Cardiac muscle cell (in vitro differentiated cells and primary cell): ENCODE measurements at places on chromosomes 6 and 20. TPM values are rescaled to one million over a fixed set of nuclear protein-coding genes. Genes with fewer than 3 reads are reported as not detected.

RFX6 gene
- not detected in 2 replicates for total RNA-seq

- no peak overlapping the region for H3K4me3 ChIP-seq
- H3K4me1 ChIP-seq = no peaks in the 10 kb centered on the region
- H3K27me3 ChIP-seq = no peaks in the 10 kb centered on the region
Measured at GRCh38 chr6:122872311-122872710, 83.3 kb downstream of the SMPDL3A start.

FOXF2 gene
- total RNA-seq = 0.09 TPM in 1 of 2 replicates, not detected in the other

CALHM4 gene
- not detected in 2 replicates for total RNA-seq

GABRR2 gene
- total RNA-seq = 0.39 and 0.83 TPM in 2 replicates

- no peak overlapping the region for H3K27ac ChIP-seq
- DNase-seq = no peak
Measured at GRCh38 chr6:104281370-104281769, 578.3 kb downstream of the HACE1 start.

GRCh38 chr6:7389451-7390225 is at the start of the genes CAGE1 and RIOK1:
Gene CAGE1, minus strand, starts transcription at chr6:7389742. Its CDS starts 2,569 bp downstream, at chr6:7387173.
Gene RIOK1, plus strand, starts transcription at chr6:7389808. Its CDS starts 195 bp downstream, at chr6:7390003.
- H3K4me3 ChIP-seq = peak within 1 kb of the TSS; percentile 69
- H3K36me3 ChIP-seq = peaks cover 5% of the 10 kb centered on the region
- H3K27me3 ChIP-seq = no peaks in the 10 kb centered on the region
- DNase-seq = peak; percentile 97

EDN3 gene
- 0.18 TPM in 1 of 2 replicates, not detected in the other for total RNA-seq

DNA sequence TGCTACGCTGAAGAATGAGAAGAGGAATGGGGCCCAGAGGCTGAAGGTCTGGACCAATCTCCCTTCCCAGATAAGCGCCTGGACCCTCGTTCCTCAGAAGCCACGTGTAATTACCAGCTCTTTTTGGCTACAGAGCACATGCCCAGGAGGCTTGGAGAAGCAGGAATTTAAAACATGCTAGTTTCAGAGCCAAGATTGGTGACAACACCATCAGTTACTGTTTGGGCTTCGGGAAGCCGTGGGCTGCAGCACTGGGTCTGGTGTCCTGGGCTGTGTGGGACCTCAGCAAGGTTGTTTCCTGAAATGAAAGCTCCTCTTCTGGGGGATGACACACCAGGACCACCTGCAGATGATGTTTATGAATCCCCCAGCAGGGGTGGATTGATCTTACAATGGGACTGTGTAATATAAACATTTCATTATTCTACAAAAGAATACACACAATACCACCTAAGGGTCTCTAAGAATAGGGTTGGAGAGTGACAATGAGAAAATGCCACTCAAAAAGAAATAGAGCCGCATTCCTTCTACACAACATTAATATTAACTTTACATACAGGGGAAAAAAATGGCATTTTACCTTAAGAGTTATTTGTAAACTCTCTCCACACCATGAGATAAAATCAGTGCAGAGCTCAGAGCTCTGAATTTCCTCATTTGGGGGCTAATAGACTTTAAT is 207.8 kb upstream of the FOXQ1 start:
- peaks cover 15% of the 10 kb centered on the region for H3K4me1 ChIP-seq
- no peaks in the 10 kb centered on the region for H3K36me3 ChIP-seq
- H3K4me3 ChIP-seq = no peak overlapping the region
- DNase-seq = peak; percentile 29
- no peak overlapping the region for H3K27ac ChIP-seq
- no peaks in the 10 kb centered on the region for H3K27me3 ChIP-seq

DNA sequence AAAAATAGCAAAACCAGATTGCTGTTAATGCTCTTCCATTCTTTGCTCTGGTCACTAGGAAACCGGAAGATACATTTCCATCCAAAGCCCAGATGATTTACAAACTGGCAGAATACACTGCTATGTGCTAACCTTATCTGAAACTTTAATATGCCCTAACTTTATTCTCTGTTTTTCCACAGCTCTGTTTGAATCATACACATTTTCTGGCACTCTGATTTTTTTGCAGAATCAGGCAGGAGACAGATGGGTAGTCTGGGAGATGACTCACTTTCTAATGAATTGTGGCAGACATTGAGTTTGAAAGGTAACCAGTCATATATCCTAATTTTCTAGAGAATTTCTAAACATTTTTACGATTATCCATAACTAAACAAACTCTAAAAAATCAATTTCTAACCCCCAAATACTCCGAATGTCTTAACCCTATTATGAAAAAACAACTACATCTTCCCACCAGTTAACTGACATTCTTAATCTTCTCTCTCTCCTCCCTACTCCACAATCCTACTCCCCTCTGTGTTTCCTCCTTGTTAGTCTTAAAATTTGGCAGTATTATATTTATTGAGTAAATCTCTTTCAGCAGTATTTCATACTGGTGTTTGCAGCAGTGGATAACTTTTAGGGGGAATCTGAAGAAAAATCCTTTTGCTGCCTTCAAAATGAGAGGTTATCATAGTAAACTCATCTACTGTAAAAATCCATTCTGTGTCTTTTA is 63.5 kb downstream of the MAN1A1 start:
- no peak overlapping the region for H3K27ac ChIP-seq
- no peak overlapping the region for H3K4me3 ChIP-seq
- H3K36me3 ChIP-seq = no peaks in the 10 kb centered on the region
- H3K4me1 ChIP-seq = peaks cover 5% of the 10 kb centered on the region
- H3K27me3 ChIP-seq = no peaks in the 10 kb centered on the region
- DNase-seq = no peak

SCUBE3 gene
- 74.9 and 78.7 TPM in 2 replicates for total RNA-seq

DNA sequence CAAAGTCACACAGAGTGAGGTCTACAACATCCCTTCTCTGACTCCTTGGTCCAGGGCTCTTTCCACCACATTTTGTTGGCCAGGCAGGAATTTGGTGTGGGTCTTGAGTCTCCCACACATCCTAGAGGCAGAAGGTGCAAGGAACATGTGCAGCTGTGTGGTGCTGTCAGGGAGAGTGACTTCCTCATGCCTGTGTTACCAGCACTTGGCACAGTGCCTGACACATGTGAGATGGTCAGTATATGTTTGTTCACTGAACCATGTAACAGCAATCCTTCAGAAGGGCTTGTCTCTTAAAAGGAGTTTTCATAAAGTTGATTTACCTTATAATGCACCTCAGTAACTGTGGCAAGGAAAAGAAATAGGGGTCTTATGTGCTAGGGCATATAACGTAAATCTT is 168.5 kb downstream of the CDC5L start:
- H3K27me3 ChIP-seq = no peaks in the 10 kb centered on the region
- H3K36me3 ChIP-seq = no peaks in the 10 kb centered on the region
- DNase-seq = no peak
- no peaks in the 10 kb centered on the region for H3K4me1 ChIP-seq
- H3K4me3 ChIP-seq = no peak overlapping the region
- no peak overlapping the region for H3K27ac ChIP-seq

DNA sequence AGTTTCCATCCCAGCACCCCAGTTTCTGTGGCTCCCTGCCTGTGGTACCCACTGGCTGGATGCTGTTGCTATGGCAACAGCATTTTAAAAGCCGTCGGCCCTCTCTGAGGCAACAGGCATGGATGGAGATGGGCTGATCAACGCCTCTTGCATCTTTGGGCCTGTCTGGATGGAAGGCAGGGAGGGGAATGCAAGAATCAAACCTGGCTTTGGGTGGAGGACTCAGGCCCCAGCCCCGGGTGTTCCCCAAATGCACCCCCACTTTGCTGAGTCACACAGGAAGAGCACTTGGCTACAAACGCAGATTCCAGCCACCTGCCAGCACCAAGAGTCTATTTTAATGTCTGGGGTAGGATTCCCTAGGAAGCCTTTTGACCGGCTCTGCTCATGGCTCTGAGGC is 45.7 kb upstream of the TGM2 start:
- peaks cover 4% of the 10 kb centered on the region for H3K4me1 ChIP-seq
- H3K36me3 ChIP-seq = no peaks in the 10 kb centered on the region
- H3K4me3 ChIP-seq = no peak overlapping the region
- no peak overlapping the region for H3K27ac ChIP-seq
- H3K27me3 ChIP-seq = no peaks in the 10 kb centered on the region
- no peak for DNase-seq

HLA-DPB1 gene
- 14.3 and 26.1 TPM in 2 replicates for total RNA-seq
